ENCODE measurements at places on chromosomes 1 and 21.

DNA sequence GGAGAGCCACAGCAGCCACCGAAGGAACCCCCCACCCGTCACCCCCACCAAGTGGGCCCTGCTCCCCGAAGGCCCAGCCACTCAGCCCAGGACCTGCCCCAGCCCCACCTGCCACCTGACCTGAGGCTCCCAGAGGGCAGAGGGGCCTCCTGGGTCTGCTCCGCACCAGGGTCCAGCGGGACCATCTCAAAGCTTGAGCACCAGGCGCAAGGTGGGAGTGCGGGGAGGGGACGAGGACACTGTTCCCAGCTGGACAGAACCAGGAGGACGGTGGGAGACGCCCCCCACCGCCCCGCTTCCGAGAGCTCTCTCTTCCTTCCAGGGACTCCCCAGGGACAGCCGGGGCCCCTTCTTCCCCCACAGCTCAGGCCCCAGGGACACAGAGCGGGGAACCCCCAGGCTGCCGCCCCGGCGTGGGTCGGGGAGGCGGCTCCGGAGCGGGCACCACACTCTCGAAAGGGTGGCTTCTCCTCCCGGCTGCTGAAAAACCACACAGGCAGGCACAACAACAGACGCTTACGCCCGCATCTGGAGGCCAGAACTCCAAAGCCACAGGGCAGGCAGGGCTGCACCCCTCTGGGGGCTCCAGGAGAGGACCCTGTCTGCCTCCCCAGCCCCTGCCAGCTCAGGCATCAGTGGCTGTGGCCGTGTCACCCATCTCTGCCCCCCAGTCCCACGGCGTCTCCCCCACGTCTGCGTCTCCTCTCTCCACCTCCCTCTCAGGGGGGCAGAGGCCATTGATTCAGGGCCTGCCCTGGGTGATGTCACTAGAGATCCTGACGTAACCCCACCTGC is 1.9 kb upstream of the TTLL10 start:
- DNase-seq, result no peak

- peak; percentile 15 for DNase-seq
These were observed 459.8 kb downstream of the KCNT2 start for GRCh38 chr1:196148367-196148970.

GRCh38 chr1:75841421-75841820 is 44.7 kb downstream of the MSH4 start:
- no peak for DNase-seq

- DNase-seq, result peak; percentile 44
These were observed 4.3 kb upstream of the SPATC1L start for GRCh38 chr21:46188226-46189212.

- no peak for DNase-seq
These were observed 2.4 kb downstream of the VPS13D start for GRCh38 chr1:12232221-12232620.

DNA sequence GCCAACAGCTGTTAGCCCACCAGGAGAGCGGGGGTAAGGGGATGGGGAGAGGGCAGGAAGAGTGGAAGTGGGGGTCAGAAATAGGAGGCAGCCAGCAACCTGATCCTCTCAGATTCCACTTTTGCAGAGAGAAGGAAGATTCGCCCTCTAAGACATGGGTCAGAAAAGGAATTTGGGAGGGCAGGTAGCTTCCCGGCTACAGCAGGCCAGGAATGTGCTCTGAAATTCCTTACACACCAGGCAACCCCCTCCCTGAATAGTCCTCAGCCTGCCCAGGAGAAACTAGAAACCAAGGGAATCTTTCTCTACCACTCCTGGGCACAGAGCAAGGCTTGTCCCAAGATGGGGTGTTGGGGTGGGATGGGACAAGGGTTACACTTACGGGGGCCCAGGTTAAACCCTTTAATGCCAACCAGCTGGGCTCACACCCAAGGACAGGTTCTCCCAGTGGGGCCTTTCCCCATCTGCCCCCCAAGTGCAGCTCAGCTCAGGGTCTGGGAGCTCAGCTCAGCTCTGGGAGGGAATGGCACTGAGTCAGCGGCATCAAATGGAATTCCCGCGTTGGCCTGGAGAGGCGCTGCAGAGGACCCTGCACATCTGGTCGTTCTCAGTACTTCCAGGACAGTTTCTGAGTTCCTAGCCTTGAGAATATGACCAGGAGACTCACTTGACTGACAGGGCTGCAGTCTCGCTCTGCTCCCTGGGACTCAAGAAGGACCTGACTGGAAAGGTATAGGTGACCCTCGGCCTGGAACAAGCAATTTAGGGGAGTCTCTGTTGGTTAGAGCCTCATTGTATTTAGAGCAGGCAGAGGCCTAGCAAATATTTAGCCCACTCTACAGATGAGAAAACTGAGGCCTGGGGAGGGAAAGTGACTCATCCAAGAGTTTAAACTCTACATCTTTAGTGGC is 761 bp downstream of the TNNT2 start:
- peak; percentile 37 for DNase-seq

DNA sequence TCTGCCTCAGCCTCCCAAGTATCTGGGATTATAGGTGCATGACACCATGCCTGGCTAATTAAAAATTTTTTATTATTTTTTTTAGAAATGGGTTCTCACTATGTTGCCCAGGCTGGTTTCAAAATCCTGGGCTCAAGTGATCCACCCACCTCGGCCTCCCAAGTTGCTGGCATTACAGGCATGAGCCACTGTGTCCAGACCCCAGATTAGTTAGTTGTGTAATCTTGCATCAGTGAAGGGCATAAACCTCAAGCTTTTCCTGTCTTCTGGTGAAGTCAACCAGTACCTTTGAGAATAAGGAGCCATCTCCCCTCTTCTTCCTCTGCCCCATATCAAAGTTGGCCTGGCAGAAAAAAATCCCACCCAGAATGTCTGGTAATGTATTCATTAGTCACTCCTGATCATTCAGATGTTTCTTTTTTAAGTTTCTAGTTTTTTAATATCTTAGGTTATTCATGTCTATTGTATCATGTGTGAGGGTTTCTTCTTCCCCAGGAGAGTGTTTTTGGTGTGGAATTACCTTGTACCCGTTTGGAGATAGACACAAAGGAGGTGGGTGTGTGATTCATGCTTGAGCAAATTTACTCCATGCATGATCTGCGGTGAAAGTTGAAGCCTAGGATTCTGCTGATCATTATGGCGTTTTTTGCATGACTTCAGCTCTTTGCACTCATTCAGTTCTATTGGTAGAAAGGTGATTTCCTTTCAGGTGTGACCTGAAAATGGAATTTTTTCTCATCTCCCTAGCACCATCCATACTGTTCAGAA is 144.0 kb downstream of the FMN2 start:
- no peak for DNase-seq

All from fibroblast of lung (primary cell).